ENCODE measurements at places on chromosomes 3 and 15. TPM values are rescaled to one million over a fixed set of nuclear protein-coding genes. Genes with fewer than 3 reads are reported as not detected.

DNA sequence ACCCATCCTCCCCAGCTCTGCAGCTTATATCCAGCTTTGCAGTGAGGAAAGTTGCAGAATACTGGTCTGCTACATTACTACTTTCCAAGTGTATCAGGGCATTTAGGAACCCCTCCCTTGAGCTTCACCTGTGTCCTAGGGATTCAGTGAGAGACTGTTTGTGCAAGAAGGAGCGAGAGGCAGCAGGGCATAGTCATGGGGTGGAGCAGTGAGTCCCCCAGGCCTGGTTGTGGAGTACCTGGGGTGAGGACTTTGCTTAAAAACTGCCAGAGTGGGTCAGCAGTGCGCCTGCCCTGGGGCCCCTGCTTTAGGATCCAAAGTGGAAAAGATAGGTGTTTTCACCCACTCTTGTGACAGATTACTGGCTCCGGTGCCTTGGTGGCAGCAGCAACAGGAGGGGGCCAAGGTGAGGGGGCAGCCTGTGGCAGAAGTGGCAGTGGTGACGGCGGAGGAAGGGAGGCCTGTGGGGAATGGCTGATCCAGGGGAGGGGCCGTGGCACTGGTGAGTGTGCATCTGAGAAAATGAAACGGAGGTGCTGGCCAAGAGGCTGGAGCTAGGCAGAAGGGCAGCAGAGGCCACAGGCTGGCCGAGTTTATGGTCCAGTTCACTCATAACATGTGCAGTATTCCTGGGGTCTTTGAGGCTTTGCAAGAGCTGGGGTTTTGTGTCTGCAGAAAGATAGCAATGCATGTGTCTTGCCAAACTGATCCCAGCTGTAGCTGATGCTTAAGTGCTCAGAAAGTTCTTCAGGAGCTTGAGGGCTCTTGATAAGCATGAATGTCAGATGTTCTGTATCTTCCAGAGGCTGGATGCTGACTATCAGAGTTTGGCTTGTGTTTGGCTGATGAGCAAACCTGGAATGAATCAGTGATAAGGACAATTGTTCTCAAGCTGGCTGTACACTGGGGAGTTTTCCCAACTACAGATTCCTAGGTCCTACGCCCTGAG, 43.4 kb downstream of the GOLGA6A start:
- peaks cover 65% of the 10 kb centered on the region for H3K36me3 ChIP-seq
- H3K4me3 ChIP-seq: no peak overlapping the region
- H3K27me3 ChIP-seq: no peaks in the 10 kb centered on the region

The THRB gene
- 47.3 TPM for total RNA-seq

GRCh38 chr3:113947372-113948014, at the start of gene ZDHHC23:
TSS of gene ZDHHC23 (plus strand) at chr3:113948013. CDS start at chr3:113948803, 790 bp downstream.
- H3K4me3 ChIP-seq: peak within 1 kb of the TSS; percentile 59
- DNase-seq: peak; percentile 92
- H3K27me3 ChIP-seq: no peaks in the 10 kb centered on the region
- H3K4me1 ChIP-seq: peaks cover 19% of the 10 kb centered on the region

- H3K27ac ChIP-seq: no peak overlapping the region
- peaks cover 7% of the 10 kb centered on the region for H3K4me1 ChIP-seq
- H3K36me3 ChIP-seq: peaks cover 10% of the 10 kb centered on the region
- H3K27me3 ChIP-seq: no peaks in the 10 kb centered on the region
Measured at GRCh38 chr3:196965804-196966173, 2.8 kb downstream of the PIGZ start.

GRCh38 chr3:44685128-44685800, 27.2 kb upstream of the ZNF502 start:
- H3K27ac ChIP-seq: peak overlapping the region; percentile 54
- H3K36me3 ChIP-seq: peaks cover 36% of the 10 kb centered on the region
- no peaks in the 10 kb centered on the region for H3K27me3 ChIP-seq
- H3K4me3 ChIP-seq: peak overlapping the region; percentile 61
- H3K4me1 ChIP-seq: peaks cover 15% of the 10 kb centered on the region

Data from stomach (tissue), 19 donors.